Mesenchymal stem cell (in vitro differentiated cells and primary cell): ENCODE measurements at places on chromosomes 2 and 18.

GRCh38 chr2:225276207-225276606, 123.3 kb upstream of the NYAP2 start:
- no peak for DNase-seq

GRCh38 chr2:16223841-16224177, 283.5 kb downstream of the MYCN start:
- DNase-seq: no peak

GRCh38 chr18:34859496-34859895, 149.4 kb downstream of the DTNA start:
- no peak for DNase-seq

DNA sequence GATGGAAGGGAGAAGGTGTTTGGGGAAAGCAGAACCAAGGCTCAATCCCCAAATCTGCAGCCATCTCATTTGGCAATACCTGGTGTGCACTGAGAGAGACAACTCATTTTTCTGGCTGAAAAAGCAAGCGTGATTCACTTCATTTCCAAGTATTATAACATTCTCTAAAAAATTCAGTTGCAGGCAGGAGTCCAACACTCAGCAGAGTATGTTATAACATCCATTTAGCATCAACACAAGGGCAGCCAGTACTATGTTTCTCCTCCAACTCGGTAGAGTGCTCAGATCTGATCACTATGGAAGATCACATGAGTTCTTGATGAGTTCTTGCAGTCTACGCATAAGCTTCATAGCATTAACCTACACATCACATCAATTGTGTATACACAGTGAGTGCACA, 99.4 kb upstream of the PID1 start:
- DNase-seq: no peak

DNA sequence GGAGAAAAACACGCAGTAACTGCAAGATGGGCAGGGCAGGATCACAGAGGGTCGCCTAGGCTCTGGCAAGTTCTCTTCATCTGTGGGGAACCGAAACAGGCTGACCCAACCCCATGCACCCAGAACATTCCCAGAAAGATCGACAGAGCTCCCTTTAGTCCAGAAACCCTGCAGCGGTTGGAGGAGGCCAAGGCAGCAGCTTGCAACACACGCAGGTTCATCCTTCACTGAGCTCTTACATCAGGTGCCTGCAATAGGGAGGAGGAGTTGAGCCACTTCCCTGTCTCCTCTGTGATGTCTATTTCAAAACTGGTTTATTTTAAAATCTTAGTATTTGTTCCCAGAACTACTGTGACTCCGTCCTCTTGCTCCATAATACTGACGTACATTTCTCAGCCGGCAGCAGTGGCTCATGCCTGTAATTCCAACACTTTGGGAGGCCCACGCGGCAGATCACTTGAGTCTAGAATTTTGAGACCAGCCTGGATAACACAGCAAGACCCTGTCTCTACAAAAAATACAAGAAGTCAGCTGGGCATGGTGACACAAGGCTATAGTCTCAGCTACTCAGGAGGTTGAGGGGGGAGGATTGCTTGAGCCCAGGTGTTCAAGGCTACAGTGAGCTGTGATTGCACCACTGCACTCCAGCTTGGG, 11.5 kb upstream of the SLC11A1 start:
- peak; percentile 90 for DNase-seq

- no peak for DNase-seq
Measured at GRCh38 chr2:95317123-95317500, 20.0 kb downstream of the KCNIP3 start.

DNA sequence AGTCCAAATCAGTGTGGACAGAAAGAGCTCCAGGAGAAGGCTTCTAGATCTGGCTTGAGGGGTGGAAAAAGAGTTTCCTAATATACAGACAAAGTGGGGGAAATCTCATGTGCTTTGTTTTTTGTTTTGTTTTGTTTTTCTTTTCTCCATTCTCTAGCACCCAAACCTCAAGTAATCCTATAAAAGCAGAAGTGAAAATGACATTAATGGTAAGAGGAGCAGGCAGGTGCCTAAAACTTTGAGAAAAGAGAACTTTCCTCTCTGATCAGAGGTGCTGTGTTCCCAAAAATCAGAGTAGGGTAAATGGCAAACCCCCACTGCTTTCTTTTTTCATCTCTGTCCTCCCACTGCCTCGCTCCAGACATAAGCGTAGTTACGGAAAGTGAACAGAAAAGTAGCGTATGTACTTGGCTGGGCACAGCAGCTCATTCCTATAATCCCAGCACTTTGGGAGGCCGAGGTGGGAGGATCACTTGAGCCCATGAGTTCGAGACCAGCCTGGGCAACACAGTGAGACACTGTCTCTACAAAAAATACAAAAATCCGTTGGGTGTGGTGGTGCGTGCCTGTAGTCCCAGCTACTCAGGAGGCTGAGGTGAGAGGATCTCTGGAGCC, 77.8 kb downstream of the FAM161A start:
- no peak for DNase-seq

DNA sequence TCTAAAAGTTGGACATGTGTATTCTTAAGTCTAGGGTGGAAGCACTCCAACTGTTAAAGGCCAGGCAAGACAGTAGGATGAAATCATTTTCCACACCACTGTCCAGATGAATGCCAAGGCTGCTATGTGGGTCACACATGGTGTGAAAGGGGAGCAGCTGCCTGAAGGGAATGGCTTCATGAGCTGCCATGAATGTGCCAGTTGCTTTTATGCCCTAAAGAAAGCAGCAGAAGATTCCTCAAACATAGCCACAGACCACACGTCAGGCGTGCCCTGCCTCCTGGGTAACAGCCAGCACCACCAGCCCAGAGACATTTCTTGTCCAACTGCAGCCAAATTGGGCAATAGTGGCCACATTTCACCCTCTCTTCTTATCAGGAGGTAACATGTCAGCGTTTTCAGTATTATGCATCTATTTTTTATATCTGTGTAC, 130.2 kb downstream of the MTCL1 start:
- DNase-seq: no peak

DNA sequence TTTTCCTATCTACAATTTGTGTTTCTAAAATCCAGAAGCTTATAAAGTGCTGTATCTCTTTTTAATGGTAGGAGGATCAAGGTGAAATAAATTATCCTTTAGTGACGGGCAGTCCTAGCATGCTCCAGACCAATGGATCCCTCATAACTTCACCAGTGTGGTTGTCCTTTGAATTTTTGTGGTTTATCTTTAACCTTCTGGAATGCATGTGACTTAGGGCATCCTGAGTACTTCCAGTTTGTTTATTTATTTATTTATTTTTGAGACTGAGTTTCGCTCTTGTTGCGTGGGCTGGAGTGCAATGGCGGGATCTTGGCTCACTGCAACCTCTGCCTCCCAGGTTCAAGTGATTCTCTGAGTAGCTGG, 40.4 kb downstream of the NUP35 start:
- peak; percentile 71 for DNase-seq

DNA sequence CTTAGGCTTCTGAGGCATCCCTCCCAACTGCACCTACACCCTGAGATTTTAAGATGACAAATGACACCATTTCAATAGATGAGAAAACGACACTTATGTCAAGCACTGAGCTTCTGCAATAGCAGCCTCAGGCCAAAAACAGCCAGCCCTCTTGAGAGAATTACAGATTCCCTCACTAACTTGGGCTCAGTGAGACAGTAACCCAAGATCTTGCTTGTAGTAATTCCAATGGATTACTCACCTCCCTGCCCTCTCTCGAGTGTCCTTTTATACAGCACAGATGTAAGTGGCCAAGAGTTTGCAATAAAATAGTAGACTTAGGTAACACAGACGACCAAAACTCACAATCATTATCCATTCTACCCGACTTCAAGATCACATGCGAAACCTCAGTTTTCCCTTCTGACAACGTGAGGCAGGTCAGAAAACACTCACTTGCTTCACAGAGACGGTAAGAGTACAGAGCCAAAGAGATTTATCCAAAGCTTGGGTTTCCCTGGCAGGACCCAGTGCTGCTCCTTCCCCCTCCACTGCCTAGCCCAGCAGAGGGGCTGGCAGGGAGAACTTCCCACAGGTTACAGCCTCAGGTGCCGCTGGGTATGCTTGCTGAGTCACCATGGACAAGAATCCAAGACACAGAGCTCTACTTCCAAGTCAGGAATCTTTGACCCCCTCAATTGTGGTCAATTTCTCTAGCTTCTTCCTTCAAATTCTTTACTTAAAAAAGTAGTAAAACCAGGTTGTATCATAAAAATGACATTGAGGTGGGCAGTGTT, 181.4 kb downstream of the MYO5B start:
- no peak for DNase-seq

DNA sequence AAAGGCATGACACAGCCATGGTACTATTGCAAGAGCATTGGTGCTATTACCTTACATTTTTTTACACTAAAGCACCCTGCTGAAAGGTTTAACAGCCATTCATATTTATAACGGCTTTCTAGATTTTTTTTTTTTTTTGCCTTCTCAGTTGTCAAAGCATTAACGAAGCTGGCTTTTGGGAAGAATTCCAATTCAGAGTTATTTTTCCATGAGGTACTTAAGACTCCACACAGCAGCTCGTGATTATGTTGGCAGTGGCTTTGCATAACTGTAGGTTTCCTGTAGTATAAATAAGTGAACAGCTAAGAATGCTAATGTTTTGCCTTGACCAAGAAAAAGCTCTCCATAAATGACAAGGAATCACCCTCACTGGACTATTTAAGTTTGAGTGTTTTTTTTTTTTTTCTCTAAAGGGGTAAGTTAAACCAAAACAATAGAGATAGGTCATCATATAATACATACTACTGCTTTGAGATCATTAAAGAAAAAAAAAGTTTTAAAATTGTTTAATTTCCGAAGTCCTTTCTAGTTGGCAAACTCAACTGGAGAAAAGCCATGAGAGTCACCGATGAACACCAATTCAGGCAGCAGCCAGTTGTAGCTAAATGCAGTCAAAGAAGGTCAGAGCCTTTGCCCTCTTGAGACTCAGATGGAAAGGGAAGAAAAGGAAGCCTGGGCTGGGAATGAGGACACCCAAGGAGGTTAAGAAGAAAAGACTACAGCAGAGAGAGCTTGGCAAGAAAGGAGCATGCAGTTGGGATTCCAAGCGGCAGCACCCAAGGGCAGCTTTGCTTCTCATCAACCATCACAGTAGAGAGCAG, 187.4 kb upstream of the NCKAP5 start:
- peak; percentile 86 for DNase-seq
